NCI-H82 (cell line): ENCODE measurements at places on chromosomes 7 and 10.

GRCh38 chr10:78798976-78799730 lies 269.6 kb upstream of the ZMIZ1 start:
- no peak for DNase-seq

GRCh38 chr10:8998751-8999150 lies 944.3 kb downstream of the GATA3 start:
- DNase-seq, result no peak

- DNase-seq, result peak; percentile 51
These were observed 222.3 kb downstream of the PHTF2 start for GRCh38 chr7:78020874-78021249.

GRCh38 chr7:114959931-114960330 lies 38.0 kb downstream of the MDFIC start:
- DNase-seq, result no peak

DNA sequence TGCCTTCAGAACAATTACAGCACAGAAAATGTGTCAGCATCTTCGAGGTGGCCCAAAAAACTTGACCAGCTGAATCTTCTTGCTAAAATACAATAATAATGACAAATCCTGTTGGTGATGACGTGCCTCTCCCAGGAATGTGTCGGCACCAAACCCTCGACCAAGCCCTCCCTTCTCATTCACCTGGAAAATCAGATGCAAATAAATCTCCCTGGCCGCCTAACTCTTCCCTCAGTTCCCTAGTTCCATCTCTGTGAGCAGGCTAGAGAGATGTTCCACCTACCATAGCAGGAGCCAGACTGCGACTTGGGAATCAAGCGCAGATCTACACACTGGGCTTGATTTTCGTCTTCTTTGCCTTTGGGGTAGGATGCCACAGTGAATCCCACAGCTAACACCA lies 4.1 kb downstream of the PRSS1 start:
- DNase-seq, result no peak

DNA sequence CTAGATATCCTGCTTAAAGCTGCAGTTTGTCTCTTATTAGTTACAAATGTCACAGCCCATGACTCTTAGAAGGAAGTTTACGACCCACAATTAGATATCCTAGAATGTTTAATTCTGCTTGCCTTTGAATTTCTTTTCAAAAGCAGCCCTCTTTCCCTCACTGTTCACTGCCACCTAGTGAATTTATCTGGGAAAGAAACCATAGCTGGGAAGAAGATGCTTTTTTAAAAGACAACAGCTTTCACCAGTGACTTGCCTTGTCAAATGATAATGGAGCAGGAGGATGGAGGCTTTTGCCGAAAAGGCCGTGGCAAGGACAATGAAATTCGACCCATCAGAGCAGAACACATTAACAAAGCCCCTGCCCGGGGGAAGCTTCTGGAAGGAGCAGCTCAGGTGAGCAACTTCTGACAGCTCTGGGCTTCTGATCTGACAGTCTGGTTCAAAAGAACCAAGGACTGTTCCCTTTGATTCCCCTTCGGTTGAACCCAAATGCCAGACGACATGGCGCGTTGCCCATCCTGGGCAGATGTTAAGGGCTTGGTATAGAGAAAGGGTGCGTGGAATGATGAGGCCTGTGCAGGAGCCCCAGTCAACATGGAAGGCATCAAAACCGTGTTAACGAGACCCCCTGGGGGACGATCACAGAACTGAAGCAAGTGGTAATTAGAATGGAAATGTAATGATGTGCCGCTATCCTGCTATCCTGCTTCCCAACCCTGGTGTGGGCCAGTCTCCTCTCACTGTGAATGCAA lies 236.8 kb downstream of the FRMD4A start:
- peak; percentile 14 for DNase-seq
